ENCODE measurements at places on chromosomes 11 and 22.

- no peak for DNase-seq
Observed at GRCh38 chr22:48307931-48308330, 1519.7 kb downstream of the BRD1 start.

DNA sequence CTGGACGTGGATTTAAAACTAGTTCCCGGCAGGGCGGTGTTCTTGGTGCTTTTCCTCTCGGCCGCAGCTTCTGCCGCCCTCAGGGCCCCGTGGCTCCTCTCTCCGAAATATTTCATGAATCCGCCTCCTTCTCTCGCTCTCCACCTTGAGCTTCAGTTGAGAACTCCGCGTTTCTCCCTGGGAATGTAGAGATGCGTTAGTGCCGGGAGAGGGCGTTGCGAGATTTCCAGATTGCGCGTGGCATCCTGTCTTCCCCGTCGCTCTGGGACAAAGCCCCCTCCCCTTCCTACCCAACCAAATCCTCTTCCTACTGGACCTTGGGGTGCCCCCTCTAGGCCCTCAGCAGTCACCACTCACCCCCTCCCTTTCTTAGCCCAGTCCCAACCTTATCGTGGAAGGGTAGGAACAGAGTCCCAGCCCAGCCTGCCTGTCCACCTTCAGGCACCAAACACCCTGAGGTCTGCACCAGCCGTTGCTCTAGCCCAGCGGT, 15.5 kb upstream of the RAC2 start:
- DNase-seq = no peak

DNA sequence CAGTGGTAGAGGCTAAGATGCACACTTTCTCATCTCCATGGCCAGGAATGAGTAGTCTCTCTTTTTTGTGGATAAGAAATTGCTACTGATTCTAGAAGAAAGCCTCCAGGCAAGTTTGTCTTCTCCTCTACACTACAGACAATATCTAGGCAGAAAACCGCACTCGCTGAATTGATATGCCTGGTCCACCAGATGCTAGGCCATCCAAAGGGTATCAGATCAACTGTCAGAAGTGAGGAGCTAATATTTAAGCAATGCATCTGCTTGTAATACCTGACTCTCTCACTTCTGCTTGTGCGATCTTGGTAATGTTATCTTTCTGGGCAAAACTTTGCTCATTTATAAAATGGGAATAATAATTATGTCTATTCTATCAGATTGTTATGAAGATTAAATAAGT, 45.0 kb downstream of the CASP12 start:
- no peak for DNase-seq

DNA sequence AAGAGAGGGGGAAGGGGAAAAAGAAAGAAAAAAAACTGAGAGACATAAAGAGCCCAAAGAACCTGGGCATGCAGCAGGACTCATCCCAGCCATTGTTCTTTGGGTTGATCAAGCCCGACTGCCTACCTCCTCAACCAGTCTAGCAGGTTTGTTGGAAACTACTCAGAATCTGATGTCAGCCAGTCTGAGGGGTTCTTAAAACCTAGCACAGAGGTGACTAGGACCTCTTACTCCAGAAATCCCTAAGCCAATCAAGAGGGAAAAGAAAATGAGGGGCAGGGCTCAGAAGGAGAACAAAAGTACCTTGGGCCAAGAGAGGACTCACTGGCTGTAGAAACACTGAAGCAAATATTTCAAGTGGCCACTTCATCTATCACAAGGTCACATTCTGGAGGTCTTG, 228.0 kb downstream of the AASDHPPT start:
- DNase-seq = peak; percentile 39

- no peak for DNase-seq
Observed at GRCh38 chr22:32958001-32958400, 100.2 kb downstream of the SYN3 start.

DNA sequence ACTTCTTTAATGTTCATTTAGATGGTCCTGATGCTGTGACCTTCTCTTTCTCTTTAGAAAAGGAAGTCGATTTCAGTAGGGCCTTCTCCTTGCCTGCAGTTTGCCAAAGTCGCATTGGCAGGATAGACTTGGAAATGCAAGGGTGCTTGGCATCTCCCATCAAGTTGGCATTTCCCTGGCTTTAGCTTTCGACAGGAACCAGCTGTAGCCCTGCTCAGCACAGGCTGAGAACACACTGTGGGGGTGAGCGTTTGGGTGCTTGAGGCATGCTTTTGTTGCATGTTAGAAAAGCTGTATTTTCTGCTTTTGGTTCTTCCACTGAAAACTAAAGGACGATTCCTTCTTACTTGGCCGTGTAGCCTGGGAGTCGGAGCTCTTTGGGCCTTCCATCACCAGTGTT, 37.7 kb downstream of the LDLRAD3 start:
- DNase-seq = no peak

GRCh38 chr11:33443684-33444083, 186.5 kb downstream of the HIPK3 start:
- no peak for DNase-seq

GRCh38 chr11:102347462-102348370, 702 bp downstream of the BIRC2 start:
- DNase-seq = no peak

DNA sequence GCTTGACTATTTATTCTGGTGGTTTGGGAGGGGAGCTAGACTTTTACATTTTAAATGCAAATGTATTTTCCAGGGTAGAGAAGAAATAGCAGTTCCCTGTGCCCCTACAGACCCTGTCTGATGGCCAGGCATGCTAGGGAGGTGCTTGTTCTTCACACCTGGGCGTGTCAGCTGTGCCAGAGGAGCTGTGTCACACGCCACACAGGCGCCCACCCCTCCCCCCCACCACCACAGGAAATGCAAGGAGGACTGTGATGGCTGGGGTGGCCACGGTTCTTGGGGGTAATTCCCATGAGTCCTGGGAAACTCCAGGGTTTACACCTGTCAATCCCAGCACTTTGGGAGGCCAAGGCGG, 82.2 kb downstream of the FLI1 start:
- peak; percentile 19 for DNase-seq

DNA sequence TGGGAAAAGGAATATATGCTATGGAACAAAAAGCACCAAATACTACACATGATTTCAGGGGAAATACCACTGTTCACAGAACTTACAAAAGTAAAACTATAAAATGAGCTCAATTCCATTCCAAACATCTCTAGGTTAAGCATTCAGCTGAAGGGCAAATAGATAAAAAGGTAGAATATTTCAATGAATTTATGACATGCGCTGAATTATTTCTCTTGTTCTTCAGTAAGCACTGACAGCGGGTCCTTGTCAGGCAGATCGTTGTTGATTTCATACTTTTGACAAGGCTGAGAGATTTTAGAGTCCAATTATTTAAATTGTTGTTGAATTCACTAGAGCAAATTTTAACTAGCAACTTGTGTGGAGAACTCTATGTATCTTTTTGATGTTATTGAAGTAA, 449.6 kb downstream of the GUCY1A2 start:
- no peak for DNase-seq

DNA sequence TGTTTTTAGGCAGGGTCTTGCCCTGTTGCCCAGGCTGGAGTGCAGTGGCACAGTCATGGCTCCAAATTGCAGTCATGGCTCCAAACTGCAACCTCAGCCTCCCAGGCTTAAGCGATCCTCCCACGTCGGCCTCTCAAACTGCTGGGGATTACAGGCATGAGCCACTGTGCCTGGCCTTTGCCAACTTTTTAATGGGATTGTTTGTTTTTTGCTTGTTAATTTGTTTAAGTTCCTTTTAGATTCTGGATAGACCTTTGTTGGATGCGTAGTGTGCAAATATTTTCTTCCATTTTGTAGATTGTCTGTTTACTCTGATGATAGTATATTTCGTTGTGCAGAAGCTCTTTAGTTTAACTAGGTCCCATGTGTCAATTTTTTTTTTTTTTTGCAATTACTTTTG, 10.0 kb upstream of the SCGB1D1 start:
- DNase-seq = no peak

GRCh38 chr11:1225386-1226225, 2.7 kb downstream of the MUC5B start:
- DNase-seq = no peak

DNA sequence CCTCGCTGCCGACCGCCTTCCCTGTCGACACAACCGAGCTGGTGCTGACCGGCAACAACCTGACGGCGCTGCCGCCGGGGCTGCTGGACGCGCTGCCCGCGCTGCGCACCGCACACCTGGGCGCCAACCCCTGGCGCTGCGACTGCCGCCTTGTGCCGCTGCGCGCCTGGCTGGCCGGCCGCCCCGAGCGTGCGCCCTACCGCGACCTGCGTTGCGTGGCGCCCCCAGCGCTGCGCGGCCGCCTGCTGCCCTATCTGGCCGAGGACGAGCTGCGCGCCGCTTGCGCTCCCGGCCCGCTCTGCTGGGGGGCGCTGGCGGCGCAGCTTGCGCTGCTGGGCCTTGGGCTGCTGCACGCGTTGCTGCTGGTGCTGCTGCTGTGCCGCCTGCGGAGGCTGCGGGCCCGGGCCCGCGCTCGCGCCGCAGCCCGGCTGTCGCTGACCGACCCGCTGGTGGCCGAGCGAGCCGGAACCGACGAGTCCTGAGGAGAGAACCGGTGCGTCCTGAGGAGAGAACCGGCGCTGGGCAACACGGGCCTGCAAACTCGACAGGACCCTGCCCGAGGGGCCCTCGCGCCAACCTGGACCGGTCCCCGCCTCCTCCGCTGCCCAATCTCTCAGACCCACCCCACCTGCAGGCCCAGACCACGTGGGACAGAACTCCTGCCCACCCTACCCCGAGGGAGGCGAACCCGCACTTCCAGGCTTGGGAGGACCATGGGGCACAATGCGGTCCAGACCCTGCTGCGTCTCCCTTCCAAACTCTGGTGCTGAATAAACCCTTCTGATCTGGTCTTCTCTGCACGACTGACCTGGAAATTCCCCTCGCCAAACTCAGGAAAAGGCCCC, 866 bp downstream of the GP1BB start:
- DNase-seq = no peak

GRCh38 chr11:45384711-45385241, 98.6 kb upstream of the SYT13 start:
- DNase-seq = no peak

- DNase-seq = no peak
Observed at GRCh38 chr11:105456950-105457349, 152.9 kb upstream of the GRIA4 start.

GRCh38 chr22:49039625-49040024, 788.0 kb downstream of the BRD1 start:
- no peak for DNase-seq

GRCh38 chr11:116505298-116506262, 267.2 kb downstream of the BUD13 start:
- DNase-seq = no peak

DNA sequence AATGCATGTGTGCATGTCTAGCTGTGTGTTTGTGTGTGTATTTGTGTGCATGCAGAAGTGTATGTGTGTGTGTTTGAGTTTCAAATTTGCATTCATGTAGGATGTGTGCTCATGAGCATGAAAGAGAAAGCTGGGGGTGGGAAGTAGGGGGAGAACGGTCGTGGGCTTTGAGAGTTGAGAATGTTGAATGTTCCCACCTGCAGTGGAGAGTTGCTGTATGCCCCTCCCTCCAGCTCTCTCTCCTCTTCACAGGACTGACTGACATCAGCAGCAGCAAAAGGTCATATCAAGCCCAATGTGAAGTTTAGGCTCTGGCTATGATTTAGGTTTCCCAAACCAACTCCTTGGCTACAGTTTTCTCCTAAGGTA, 63.8 kb upstream of the RRAS2 start:
- DNase-seq = no peak

DNA sequence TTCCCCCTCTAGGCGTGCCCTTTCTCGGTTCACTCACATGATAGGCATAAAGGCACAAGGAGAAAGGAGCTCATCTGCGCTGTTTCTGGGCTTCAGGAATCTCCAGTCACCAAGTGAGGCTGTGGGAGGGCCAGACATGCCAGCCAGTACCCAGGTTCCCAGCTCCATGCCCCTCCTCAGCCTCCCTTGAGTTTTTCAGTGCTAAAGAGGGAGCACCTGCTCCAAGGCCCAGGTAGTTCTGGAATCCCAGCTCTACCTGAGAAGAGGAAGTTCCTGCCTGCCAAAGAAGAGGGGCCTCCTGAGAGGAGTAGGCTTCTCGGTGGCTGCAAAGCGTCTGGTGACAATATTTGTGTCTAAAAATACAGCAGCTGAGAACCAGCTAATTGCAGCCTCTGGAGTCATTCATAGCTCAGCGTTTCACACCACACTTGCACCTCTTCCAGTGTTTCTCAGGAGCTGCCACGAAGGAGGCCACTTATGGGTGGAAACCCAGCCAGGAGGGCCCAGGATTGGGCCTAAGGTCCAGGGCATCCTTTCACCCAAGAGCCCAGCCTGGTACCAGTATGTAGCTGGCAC, 197.4 kb downstream of the TRIM29 start:
- no peak for DNase-seq

GRCh38 chr11:34799848-34800247, 116.3 kb downstream of the APIP start:
- DNase-seq = no peak

DNA sequence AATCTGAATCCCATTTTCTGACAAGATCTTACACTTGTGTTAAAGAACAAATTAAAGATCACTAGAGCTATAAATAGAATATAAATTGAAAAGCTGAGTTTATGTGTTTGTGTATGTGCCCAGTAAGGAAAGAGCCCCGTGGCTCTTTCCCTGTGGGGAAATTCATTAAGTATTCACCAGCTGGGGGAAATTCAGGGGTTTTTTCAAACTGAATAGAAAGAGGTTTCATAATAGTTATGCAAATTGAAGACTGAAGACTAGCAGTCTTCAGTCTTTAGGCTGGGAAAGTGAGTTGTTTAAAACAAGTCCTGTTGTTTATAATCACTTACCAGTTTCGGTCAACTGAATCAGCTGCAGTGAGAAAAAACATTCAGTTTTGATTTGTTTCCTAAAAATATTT, 11.3 kb upstream of the MS4A7 start:
- DNase-seq = no peak

DNA sequence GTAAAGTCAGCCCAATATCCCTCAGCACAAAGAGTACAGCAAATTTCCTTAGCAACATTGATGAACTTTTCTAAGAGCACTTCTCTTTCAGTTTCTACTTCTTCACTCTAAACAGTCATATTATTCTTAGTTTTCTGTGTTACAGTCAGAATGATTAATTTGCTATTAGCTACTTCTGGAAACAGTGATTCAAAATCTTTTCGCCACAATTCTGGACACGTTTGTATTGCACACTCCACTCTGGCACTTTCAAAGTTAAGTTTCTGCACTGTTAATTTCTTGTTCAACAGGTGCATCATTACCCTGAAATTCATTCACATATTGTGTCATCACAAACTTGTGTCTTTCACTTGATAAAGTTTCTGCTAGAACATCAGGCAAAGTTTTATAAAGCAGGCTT, 22.5 kb downstream of the ABTB2 start:
- no peak for DNase-seq

GRCh38 chr11:84218318-84218717, 932.2 kb upstream of the CCDC90B start:
- no peak for DNase-seq

DNA sequence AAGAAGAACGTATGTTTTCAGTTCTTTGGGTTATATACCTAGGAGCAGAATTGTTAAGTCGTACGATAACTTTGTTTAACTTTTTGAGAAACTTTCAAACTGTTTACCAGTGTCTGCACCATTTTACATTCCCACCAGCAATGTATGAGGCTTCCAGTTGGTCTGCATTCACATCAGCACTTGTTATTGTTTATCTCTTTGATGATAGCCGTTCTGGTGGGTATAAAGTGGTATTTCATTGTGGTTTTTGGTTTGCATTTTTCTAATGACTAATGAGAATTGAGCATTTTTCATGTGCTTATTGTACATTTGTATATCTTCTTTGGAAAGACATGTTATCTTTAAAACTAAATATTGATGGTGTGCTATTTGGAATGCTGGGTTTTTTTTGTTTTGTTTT, 59.8 kb downstream of the KDM2A start:
- no peak for DNase-seq
